ENCODE measurements at places on chromosomes 2 and 18. TPM values are rescaled to one million over a fixed set of nuclear protein-coding genes. Genes with fewer than 3 reads are reported as not detected.
A peak's percentile ranks its signal among the peaks of the same experiment; 100 is the strongest.

GRCh38 chr2:190182071-190182524, 119.6 kb upstream of the MSTN start:
- DNase-seq: no peak

- no peak for DNase-seq
Measured at GRCh38 chr2:136909777-136910176, 144.4 kb downstream of the THSD7B start.

GRCh38 chr2:30184035-30184434, 37.2 kb downstream of the YPEL5 start:
- no peak for DNase-seq

CYP1B1 gene
- 92.7 TPM for total RNA-seq

- no peak for DNase-seq
Measured at GRCh38 chr2:161436411-161436810, 20.3 kb downstream of the TBR1 start.

PKDCC gene
- 74.7 TPM for total RNA-seq

DNA sequence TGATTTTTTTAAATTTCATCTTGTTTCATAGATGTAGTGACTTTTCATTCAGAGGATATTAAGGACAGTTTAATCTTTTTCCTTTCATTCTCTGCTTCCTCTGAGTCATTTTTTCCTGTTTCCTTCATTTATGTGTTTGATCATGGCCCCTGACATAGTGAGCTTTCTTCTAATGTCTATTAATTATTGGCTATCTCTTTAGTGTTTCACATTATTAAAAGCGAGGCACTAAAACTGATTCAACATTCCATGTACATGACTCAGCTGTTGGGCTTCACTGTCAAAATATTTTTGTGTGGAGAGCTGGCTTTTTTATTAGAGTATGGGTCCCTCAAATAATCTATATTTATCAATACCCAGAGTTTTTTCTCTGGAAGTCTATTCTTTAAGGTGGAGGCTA, 125.8 kb downstream of the THSD7B start:
- no peak for DNase-seq

DNA sequence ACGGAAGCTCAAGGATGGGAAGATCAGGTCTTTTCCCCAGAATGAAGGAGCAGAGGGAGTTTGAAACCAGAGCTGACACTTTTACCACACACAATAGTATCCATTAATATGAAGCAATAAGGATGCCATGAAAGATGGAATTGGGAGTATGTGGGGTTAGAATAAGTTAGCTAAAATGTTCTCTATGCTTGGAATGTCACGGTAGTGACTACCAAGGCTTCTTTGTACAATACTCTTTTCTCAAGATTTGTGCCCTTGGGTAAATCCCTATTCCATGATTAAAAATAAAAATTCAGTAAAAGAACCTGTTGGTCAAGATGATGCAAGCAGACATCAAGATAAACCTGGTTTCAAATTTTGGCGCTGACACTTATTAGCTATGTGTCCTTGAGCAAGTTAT, 75.0 kb downstream of the NRXN1 start:
- DNase-seq: no peak

ALPI gene
- total RNA-seq: not detected

- no peak for DNase-seq
Measured at GRCh38 chr2:3595404-3595803, 492 bp downstream of the COLEC11 start.

DNA sequence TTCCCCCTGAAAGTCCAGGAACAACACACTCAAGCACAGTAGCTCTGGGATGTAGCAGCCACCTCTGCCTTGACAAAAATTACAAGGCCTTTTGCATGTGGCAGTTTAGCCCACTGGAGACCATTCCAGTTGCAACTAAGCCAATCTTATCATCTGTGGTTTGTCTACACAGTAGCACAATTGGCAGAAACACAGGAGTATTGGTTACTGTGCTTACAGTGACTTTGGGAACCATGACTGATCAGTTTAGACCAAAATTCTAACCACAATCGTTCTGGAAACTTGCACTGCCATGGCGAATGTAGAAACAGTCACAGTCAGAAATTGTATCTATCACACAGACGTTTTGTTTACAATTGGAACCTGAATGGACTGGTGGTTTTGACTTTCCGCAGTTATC, 403.7 kb upstream of the MEIS1 start:
- DNase-seq: no peak

- DNase-seq: no peak
Measured at GRCh38 chr18:56716692-56717146, 65.6 kb downstream of the WDR7 start.

GRCh38 chr2:71945603-71945959, 202.1 kb downstream of the CYP26B1 start:
- peak; percentile 67 for DNase-seq

DNA sequence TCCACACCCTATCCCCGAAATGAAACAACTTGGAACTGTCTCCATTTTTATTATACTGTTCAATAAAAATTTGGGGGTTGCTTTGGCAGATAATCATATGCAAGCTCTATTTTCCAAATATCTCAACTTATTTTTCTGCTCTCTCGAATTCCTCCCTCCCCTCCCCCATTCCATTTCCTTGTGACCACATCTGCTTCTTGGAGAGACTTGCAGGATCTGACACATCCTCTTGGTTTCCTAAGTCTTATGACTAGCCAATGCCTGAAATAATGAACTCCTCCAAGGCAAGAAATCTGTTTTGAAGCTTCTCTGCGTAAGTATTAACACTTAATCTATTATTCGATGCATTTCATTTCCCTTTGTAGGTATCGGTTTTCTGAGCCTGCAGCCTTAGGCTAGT, 16.1 kb downstream of the TGIF1 start:
- no peak for DNase-seq

DNA sequence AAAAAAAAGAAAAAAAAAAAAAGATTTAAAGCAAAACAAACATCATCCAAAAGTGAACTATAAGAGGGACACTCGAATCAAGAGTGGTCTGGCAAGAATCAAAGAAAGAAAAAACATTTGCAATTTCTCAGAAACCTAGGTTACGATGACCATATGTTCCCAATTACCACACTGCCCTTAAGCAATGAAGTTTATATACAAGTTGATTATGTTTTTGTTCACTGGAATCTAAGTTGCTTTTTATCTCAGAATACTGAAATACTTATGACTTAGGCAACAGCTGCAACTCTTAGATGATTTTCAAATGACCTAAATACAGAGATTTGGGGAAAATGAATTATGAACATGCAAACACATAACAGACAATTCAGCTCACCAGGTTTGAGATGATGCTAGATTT, 597.1 kb upstream of the CHAC2 start:
- DNase-seq: no peak

- DNase-seq: no peak
Measured at GRCh38 chr2:15363734-15364133, 197.4 kb downstream of the NBAS start.

IL36G gene
- total RNA-seq: not detected

UGT1A1 gene
- total RNA-seq: not detected

TYMS gene
- 1.9 TPM for total RNA-seq

- DNase-seq: peak; percentile 68
Measured at GRCh38 chr2:128378231-128379020, 59.8 kb upstream of the HS6ST1 start.

Measured in cardiac septum (tissue), 1 donor.